ENCODE measurements at places on chromosomes 7 and 10. TPM values are rescaled to one million over a fixed set of nuclear protein-coding genes. Genes with fewer than 3 reads are reported as not detected.

The PON3 gene
- total RNA-seq, result not detected

The ZPBP gene
- not detected for total RNA-seq

DNA sequence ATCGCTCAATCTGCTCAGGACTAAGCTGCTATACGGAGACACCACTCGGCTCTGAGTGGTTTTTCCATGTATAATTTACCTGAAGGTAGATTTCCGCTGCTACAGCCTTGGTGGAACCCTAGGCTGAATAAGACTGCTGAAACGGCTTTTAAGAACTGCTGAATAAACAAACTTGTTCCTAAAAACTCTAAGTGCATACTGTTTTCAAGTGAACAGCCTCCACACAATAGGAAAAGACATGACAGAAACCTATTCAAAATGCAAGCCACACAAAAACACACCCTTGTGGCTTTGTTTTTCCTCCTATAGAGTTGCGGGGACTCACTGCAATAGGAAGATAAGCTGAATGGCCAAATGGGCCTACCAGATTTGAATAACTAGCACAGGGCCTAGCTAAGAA, 117.2 kb downstream of the UBE2H start:
- DNase-seq, result no peak

DNA sequence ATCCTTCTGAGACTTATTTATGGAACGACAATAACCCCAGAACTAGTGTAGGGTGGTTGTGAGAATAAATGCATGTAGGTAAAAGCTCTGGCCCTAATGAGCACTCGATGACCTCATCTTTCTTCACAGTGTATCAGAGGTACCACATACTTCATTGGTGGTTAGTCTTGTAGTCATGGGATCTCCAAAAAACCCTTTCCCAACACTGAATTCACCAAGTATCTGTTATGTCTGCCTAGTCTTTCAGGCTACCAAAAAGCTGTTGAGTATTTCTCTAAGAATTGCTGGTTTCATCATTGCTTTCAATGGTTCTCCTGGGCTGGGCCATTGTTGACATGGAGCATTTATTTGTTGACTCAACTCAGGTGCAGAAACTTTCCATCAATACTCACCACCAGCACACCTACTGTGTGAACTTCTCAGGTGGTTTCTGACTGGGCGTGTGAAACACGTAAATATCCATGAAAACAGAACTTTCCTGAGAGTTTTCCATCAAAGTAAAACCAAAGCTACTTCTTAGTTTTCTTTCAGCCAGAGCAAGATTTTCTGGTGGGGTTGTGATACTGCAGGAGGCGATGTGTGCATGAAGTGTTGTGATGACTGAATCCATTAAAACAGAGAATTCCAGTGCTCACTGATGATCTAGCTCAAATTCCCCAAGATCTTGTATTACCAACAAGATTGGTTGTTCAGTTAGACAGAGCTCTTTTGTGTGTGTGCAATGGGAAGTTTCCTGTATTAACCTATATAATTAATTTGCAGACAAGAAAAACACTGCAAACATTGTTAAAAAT, 51.4 kb upstream of the SLC35B4 start:
- no peak for DNase-seq

GRCh38 chr10:55091691-55092328, 290.8 kb upstream of the PCDH15 start:
- DNase-seq, result no peak

DNA sequence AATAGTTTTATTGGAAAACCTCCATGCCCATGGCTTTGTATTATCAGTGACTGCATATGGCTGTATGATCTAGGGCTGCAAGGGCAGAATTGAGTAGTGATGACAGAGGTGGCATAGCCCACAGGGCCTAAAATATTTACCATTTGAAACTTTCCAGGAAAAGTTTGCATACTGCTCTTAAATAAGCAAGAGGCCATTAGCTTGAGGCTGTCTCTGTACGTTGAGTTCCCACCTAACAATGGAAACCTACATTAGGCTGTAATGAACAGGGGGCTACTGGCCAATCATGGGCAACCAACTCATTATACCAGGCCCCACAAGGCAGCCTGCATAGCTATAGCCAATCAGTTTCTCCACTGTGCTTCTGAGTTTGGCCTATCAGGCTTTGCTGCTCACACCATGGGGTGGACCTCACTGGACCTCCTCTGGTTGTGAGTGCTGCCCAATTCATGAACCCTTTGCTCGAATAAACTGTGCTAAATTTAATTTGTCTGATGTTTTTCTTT, 673 bp upstream of the ST8SIA6 start:
- no peak for DNase-seq
